RKO (cell line): ENCODE measurements at places on chromosomes 7 and 10.
A peak's percentile ranks its signal among the peaks of the same experiment; 100 is the strongest.

DNA sequence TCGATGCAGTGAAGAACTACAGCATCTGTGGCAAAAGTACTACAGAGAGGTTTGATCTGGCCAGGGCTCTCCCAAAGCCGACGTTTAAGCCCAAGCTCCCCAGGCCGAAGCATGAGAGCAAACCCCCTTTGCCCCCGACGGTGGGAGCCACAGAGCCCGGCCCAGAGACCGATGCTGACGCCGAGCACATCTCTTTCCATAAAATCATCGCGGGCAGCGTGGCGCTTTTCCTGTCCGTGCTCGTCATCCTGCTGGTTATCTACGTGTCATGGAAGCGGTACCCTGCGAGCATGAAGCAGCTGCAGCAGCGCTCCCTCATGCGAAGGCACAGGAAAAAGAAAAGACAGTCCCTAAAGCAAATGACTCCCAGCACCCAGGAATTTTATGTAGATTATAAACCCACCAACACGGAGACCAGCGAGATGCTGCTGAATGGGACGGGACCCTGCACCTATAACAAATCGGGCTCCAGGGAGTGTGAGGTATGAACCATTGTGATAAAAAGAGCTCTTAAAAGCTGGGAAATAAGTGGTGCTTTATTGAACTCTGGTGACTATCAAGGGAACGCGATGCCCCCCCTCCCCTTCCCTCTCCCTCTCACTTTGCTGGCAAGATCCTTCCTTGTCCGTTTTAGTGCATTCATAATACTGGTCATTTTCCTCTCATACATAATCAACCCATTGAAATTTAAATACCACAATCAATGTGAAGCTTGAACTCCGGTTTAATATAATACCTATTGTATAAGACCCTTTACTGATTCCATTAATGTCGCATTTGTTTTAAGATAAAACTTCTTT lies 2.3 kb downstream of the LRRTM3 start:
- no peak for DNase-seq

DNA sequence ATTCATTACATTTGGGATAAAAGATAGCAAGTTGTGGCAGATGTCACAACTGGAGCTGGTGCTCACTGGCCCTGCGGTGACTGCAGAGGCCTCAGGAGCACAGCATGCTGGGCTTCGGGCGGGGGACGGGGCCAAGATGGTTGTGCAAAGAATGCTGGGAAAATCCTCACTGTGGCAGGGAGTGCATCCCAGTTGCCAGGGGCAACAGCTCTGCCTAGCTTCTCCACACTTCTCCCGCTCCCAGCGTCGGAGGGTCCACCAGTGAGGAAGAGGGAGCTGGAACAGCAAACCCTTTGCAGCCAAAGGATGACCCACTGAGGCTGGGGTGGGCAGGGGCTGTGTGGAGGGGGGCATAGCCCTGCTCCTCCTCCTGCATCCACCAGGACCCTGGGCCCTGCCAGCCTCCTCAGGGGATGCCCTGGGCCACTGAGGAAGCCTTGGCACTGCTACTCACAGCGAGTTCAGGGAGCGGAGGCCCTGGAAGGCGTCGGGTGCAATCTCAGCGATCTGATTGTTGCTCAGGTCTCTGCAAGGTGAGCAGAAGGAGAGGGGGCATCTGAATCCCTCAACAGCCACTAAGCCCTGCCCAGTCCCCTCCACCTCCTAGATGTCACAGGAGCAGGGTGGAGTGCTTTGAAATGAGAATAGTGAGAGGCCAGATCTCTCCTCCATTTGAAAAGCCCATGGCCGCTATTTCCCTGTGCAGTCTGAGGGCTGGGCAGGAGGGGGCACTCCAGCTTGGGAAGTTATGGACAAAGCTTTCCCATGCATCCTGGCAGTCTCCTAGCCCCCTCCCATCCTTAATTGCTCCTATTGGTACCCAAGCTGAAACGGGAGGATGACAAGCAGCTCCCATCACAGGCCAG lies 126.5 kb downstream of the SLIT1 start:
- no peak for DNase-seq

- no peak for DNase-seq
Measured at GRCh38 chr7:16559497-16560179, 33.0 kb downstream of the LRRC72 start.

GRCh38 chr10:84329196-84329611 lies 815 bp downstream of the CCSER2 start:
- DNase-seq, result peak; percentile 75

DNA sequence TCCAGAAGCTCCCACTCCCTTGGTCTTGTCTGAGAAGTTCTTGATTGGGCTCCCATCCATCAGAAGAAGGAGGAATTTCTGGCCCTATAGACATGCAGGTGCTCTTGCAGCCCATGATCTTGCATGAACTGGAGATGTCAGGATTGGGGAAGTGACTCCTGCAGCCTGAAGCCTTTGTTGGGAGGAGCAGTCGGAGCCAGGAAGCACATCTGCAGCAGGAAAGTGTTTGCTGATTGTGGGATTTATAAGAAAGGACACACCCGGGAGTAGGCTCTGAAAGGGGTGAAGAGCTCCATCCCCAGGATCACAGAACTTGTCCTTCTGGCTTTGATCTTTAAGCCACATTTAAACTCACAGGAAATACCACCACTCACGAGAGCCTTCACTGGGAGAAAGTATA lies 185.2 kb downstream of the DYNC1I1 start:
- DNase-seq, result no peak

DNA sequence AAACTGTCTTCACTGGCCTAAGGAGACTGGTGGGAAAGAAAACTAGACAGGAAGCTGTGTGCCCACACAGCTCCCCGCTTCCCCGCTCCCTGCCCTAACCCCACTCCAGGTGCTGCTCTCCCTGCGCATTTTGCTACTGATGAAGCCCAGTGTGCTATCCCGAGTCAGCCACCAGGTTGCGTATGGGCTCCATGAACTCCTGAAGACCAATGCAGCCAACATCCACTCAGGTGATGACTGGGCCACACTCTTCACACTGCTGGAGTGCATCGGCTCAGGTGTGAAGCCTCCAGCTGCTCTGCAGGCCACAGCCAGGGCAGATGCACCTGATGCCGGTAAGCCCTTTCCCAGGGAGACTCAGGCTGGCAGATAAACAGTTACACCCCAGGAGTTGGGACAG lies 20.3 kb upstream of the NFKB2 start:
- no peak for DNase-seq

DNA sequence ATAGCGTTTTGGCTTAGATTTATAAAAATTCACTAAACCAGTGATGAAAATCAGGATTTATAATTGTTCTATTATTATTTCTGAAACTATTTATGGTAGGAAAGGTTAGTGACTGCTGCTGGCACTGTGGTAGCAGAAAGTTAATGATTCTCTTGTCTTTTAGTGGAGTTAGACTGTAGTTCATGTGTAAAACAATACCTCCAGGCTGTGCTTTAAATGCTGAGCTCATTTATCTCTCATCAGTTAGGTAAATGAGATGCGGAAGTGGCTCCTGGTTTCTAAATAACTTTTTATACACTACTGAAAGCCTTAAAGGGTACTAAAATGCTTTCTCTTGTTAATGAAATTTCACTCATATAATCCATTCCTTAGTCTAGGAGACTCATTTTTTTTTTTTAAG lies 326.8 kb upstream of the POT1 start:
- DNase-seq, result no peak

GRCh38 chr10:85100495-85100894 lies 772.1 kb downstream of the CCSER2 start:
- no peak for DNase-seq

DNA sequence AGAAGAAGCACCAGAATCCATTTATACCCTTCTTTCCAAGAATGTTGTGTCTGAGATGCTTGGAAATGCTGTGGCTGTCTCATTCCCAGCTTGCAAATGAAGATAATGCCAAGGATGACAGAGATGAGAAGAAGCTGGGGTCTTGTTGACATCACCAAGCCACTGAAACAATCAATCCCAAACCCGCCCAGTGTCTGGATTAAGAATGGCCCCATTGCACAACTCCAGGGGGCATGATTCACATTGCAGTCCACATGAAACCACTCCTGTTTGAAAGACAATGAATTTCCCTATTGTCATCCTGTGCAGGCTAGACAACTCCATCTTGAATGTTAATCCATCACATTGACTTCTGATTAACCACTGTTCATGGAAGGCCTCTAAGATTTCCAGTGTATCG lies 28.6 kb downstream of the SORBS1 start:
- DNase-seq, result no peak

DNA sequence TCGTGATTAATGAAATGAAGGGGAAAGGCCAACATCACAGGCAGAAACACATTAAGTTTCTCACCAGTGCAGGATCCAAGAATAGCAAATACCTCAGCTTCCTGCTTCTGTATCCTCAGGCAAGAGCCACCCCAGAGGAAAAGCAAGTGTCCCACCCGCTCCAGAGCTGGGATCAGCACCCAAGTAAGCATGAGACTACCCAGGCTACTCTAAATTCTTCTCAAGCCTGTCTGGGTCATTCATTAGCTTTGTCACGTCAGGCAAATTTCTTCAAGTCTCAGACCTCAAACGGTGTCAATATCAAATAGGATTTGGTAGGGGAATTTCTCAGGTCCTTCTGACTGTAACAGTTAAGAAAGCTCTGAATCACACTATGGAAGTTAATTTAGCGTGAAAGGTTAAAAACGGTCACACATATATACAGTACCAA lies 59.0 kb downstream of the GNA12 start:
- no peak for DNase-seq

GRCh38 chr10:32055478-32056135 lies 618 bp downstream of the KIF5B start:
- DNase-seq, result peak; percentile 77

GRCh38 chr10:25177754-25178135 lies 2.9 kb downstream of the GPR158 start:
- no peak for DNase-seq
